A673 (cell line): ENCODE measurements at places on chromosomes 2 and 18. TPM values are rescaled to one million over a fixed set of nuclear protein-coding genes. Genes with fewer than 3 reads are reported as not detected.
A peak's percentile ranks its signal among the peaks of the same experiment; 100 is the strongest.

The OXER1 gene
- total RNA-seq, result 0.46 and 0.90 TPM in 2 replicates

The ASB18 gene
- not detected in 2 replicates for total RNA-seq

The RESP18 gene
- not detected in 2 replicates for total RNA-seq

The IL1F10 gene
- total RNA-seq, result not detected in 2 replicates

The PROKR1 gene
- total RNA-seq, result 15.7 and 19.6 TPM in 2 replicates

The MBD1 gene
- total RNA-seq, result 65.2 and 70.8 TPM in 2 replicates

The G6PC2 gene
- total RNA-seq, result not detected in 2 replicates

The ERBB4 gene
- 37.5 and 40.6 TPM in 2 replicates for total RNA-seq

The MC2R gene
- total RNA-seq, result not detected in 2 replicates

The CD8A gene
- total RNA-seq, result not detected in 2 replicates

DNA sequence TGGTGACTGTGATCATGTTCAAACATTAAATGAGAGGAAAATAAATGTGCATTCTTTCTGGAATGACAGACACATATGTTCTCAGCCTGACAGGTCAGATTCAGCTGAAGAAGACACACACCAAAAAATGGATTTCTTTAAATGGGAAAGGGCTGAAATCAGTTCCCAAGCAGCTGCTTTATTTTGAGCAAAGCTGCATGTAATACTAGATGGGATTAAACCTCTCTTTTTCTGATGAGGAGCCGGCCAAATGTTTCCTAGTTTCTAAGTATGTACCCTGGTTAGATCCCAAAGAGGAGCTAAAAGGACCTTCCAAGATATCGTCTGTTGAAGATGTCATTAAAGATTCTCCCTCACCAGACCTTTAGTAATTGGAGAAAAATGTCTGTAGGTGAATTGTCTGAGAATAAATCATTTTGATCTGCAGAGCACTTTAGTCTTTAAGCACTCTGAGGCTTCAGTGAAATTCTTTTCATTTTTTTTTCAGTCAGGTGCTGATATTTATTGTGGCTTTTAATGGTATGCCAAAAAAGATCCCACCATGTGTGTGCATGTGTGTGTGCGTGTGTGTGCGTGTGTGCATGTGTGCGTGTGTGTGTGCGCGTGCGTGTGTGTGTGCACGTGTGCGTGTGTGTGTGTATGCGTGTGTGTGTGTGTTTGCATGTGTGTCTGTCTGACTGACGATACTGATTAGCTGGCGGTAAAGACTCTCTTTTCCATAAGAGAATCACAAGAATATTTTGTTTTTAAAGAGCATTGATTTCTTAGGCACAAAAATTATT lies 175.8 kb downstream of the IRS1 start:
- DNase-seq, result no peak

DNA sequence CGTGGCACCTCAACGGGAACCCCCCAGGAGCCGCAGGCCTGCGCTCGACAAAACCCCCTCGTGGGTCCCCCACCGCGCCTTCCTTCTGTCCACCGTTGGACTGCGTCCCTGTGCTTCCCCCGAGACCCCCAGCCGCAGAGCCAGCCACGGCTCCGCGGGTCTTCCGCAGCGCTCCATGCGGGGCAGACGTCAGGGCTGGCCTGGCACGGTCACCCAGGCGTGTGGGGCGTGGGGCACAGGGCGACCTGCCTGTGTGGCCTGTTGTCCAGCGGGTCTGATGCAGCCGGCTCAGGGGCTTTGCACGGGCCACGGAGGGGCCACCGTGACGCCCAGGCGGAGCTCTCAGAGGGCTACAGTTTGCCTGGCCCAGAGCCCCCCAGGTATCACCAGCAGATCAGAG lies 11.0 kb downstream of the NFATC1 start:
- DNase-seq, result no peak

DNA sequence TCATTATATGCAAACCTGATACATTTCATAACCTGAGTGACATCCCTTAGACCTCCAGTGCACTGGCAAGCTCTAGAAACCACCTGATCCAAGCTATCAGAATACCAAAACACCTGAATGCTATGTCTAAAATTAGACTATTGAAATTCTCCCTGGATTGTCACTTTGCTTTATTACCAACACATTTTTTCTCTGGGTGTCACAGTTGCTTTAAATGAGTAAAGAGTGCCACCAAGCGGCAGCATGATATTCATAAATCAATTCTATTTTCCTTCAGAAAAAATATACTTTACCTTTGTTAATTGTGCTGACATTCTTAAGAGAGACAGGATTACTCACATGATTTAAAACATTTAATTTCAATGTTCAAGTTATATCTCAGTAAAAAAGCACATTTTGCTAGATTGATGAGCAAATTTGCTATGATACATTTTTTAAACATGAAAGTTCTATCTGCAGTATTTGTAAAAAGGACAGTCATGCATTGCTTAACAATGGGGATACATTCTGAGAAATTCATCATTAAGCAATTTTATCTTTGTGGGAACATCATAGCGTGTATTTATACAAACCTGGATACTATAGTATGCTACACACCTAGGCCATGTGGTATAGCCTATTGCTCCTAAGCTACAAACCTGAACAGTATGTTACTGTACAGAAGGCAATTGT lies 338.4 kb upstream of the SLC39A10 start:
- DNase-seq, result peak; percentile 68

- DNase-seq, result no peak
Measured at GRCh38 chr2:190320696-190321095, 1.1 kb upstream of the HIBCH start.

GRCh38 chr2:8090748-8091700 lies 590.8 kb upstream of the ID2 start:
- peak; percentile 72 for DNase-seq

DNA sequence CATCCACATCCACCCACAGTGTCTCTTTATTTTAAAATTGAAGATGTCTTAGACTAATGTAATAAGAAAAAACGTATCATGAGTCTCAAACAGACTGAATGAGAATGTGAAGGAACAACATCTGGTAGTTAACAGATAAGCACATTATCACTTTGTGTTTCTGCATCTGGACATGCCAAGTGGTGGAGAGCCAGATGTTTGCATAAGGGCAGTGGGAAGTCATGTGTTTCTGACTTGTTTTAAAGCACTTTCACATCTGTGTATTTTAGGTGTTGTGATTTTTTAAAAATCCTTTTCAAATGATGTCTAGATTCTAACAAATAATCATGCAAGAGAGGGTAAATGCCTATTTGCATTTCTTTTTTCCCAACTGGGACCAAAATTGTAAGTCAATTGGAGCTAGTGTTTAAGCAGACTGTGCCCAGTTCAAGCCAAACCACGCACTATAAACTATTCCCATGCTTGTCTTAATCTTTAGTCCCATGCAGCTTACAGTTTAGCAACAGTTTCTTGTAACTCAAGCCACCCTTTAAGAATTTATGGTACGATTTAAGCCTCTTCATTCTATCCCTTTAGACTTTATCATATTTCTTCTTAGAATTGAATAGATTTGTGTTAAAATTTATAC lies 272.7 kb upstream of the DOK6 start:
- DNase-seq, result no peak

DNA sequence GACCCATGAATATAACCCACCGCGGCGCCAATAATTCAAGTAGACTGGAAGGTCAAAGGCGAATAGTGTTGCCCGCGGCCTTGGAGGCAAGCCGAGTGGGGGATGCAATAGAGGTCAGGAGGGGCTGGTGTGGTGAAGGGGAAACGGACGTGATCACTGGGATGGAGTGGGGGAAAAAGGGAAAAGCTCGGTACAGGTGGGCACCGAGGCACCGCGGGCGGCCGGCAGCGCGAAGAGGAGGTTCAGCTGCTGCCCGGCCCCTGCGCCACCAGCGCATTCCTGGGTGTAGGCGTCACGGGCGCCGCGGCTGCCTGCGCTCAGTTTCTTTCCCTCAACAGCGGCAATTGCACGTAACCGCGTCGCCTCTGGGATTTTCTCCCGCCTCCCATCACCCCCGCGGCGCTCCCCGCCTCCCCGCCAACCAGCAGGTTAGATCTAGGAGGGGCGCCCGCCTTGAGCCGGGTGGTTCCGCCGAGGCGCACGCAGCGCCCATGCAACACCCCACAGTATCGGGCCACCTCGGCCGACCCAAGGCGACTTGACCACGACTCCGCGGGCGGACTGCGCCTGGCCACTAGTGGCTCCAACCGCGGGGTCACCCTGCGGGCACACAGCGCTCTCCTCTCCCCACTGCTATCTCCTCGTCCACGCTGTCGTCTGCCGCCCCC lies 1.5 kb downstream of the RND3 start:
- peak; percentile 80 for DNase-seq

DNA sequence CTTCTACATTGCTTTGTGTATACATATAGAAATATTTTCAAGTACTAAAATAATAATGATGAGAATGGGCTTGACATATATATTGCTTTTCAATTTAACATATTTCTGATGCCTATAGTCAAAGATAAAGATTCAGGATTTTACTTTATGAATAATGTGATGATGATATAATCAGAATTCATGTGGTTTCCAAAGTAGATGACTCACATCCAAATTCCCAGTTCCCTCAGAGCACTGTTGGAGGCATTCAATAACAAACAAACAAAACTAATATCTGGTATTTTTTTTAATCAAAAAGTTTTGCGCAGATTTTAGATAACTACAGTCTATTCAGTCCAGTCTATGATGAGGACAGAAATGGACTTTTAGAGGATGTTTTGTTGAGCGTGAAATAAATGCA lies 2094.5 kb upstream of the CELF4 start:
- no peak for DNase-seq

- no peak for DNase-seq
Measured at GRCh38 chr2:20916604-20917286, 93.8 kb upstream of the LDAH start.

DNA sequence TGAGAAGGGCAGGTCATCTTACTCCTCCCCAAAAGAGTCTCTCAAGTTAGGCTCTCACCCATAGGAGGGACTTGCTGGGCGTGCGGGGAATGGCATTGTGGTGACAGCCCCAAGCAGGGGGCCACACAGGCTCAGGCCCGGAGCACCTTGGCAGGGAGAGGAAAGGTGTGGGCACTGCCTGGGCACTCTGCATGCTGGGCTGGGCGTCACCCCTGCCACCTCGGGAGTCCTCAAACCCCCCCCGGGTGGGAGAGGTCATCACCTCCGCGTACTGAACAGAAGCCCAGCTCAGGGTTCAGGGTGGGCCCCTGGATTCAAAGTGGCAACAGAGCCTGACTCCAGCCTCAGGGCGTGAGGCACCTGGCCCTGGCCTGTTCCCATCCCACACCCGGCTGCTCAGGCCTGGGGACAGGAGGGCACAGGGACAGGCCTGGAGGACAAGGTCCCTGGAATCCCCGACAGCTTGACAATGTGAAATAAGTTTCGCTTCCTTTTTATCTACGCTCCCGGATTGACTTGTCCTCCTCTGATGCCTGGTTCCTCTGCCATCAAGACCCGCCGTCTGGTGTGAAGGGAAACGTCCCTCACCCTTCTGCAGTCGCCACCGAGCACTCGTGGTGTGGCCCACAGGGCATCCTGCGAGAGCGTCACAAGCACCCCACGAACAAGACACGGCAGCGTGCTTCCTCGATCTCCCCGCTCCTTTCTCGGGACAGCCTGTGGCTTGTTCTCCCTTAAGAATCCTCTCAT lies 97.8 kb downstream of the HDAC4 start:
- DNase-seq, result no peak

- no peak for DNase-seq
Measured at GRCh38 chr2:224572338-224572737, 12.8 kb downstream of the CUL3 start.

- no peak for DNase-seq
Measured at GRCh38 chr2:104046466-104046865, 807.4 kb upstream of the POU3F3 start.

DNA sequence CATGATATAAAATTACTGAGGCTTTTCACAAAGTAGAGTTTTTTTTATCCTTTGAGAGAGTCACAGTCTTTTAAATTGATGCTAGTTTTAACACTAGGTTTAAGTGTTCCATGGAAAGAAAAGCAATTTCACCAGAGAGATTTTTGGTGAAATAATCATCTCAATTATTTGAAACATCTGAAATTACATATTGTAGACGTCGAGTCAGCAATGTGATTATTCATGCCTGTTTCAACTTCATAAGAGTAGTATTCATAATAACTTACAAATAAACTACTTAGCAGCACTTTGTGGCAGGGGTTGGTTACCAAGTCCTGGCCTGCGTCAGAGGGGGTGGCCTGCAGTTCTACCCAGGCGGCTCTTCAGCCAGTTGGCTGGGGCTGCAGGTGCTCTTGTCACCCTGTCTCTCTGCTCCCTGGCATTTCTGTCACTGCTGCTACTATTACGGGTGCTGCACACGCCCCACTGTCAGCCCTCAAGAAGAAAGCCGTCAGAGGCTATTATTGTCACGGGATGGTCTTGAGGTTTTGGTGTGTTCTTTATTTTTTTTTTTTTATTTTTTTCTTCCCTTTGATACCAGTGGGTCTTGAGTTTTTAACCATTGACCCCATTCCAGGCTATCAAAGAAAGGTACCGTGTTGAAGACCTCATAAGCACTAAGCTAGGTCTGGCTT lies 50.4 kb downstream of the MALT1 start:
- DNase-seq, result no peak

- no peak for DNase-seq
Measured at GRCh38 chr2:205352094-205352493, 330.2 kb upstream of the NRP2 start.

DNA sequence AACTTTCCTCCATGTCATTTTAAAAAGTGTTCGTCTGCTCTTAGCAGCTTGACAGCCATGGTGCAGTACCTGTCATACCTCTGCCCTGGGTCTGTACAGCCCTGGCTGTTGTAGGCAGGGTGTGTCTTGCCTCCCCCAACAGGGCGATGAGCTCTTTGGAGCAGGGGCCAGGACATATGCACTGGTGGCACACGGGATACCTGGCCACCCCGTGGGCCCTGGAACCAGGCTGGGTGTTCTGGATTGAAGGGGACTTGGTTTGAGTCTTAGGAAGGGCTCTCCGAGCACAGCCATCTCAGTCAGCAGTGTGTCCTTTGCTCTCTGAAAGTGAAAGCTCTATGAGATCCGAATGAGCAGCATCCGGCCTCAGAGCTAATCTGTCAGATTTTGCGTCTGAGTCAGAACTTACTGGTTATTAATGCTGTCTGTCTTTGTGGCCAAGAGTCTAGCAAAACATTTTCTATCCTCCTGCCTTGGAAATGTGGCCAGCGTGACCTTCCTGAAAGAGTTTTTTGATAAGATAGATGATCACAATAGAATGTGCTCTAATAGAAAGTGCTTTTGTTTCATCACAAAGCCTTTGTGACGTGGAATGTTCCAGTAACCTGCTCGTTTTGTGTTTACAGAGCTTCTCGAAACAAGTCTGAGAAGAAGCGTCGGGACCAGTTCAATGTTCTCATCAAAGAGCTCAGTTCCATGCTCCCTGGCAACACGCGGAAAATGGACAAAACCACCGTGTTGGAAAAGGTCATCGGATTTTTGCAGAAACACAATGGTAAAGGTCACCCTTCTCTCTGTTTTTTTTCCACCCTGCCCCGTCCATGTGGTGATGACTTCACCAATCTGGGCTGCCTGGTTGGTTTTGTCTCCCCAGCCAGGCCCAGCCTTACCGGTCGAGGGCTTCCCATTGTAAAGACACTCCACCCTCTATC lies 77.3 kb upstream of the RPL31 start:
- DNase-seq, result no peak
